ENCODE measurements at places on chromosomes 6 and 20.

DNA sequence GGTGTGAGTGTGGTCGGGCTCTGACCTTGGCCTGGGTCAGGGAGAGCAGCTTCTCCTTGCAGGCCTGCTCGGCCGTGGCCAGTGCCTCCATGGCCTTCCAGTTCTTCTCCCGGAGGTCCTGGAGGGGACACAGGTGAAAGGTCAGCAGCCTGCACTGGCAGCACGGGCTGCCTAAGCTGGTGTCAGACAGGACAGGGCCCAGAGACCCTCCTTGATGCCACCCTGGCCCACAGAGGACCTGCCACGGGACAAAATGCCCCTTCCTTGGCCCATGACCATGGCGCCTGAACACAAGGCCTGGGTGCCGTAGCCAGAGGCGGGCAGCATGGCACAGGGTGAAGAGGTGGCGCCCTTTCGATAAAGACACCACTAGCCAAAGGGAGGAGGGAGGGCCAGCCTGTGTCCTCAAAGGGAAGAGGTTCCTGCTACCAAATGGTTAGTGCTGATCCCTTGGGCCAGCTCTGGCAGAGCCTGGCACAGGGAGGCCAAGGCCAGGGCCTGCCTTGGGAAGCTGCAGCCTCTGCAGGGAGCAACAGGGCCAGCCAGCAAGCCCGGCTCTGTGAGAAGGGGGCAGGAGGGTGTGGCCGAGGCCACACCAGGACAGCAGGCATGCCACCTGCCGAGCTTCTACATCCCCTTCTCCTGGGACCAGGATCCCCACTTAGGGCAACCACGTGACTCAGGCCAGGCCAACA, 54.8 kb downstream of the DSTN start:
- peak; percentile 9 for DNase-seq

- no peak for DNase-seq
Observed at GRCh38 chr6:129493354-129493902, 216.5 kb downstream of the ARHGAP18 start.

- no peak for DNase-seq
Observed at GRCh38 chr6:14059791-14060436, 57.7 kb upstream of the CD83 start.

- DNase-seq = peak; percentile 24
Observed at GRCh38 chr6:159720708-159721107, 6.6 kb upstream of the WTAP start.

GRCh38 chr6:111952274-111952673, 79.0 kb upstream of the FYN start:
- no peak for DNase-seq

DNA sequence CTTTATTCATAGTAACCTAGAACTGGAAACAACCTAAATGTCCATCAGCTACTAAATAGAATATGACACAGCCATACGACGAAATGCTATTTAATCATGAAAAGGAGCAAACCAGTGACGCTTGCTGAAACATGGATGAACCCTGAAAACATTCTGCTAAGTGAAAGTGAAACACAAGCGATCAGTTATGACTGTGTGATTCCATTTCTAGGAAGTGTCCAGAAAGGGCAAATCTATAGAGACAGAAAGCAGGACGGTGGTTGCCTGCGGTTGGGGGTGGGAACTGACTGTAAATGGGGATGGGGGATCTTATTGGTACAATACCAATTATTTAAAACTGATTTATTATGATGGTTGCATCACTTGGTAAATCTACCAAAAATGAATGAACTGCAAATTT, 126.8 kb downstream of the IPCEF1 start:
- DNase-seq = peak; percentile 47
